Panc1 (cell line): ENCODE measurements at places on chromosomes 5 and 9.

DNA sequence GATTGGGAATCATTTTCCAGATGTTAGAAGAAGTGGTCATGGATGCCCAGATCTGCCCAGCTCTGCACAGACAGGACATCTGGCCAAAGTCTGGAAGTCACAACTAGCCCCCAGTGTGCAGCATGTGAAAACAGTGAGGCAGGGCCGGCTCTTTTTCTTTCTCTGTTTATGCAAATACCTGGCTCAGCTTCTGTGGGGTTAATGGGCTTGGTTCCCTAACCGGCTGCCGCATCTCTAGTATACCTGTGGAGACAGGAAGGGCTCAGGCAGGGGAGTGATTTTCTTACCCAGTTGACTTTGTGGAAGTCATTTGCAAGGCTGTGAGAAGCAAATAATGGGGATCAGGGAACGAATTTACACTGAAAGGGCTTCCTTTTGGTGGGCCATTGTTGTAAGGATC, 254.8 kb upstream of the PANK3 start:
- no peak for DNase-seq

DNA sequence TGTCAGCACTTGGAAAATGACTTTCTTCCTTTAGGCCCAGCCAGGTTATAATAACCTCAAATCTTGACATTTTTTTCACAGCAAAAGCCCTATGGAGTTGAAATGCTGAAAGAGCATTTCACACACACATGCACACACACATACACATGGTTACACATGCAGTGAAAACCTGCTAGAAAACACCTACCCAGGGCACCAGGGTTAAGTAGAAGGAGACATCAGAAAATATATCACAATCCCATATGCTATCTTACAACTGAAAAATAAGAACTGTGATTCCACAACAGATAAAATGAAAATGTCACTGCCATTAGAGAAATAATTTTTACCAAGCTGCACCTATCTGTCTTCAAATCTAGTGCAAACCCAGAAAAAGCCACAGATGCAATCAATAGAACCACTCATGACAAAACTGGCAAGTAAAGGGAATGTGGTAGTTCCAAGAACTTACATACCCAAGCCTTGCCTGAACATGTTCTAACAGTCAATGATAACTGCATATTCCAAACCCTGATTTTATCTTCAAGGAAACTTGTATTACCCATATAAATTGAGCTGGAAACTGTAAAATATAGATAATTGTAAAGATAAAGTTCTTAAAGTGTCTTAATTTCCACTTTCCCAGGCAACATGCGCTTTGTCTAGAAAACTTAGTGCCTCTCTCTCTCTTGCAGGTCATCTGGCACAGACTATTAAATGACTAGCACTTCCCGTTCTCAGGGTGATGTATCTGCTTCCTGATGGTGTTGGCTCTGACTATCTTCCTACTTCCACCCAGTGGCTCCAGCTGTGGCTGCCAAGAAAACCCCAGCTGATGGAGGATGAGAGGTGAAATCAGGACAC, 250.2 kb upstream of the PTGER4 start:
- no peak for DNase-seq

DNA sequence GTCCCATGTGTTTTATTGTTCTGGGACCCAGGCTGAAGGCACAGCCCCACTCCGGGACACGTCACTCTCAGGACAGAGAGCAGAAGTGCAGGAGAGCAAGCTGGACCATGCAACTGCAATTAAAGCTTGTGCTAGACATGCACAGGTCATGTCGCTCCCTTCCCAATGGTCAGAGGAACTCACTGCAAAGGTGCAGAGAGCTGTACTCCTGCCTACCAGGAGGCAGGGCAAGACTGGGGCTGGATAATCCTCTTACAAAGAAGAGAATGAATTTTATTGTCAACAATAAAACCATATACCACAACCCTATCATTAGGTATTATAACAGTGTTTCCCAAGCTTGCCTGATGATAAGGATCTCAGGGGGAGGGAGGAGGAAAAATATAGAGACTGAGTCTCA, 74.0 kb upstream of the NEK6 start:
- no peak for DNase-seq

DNA sequence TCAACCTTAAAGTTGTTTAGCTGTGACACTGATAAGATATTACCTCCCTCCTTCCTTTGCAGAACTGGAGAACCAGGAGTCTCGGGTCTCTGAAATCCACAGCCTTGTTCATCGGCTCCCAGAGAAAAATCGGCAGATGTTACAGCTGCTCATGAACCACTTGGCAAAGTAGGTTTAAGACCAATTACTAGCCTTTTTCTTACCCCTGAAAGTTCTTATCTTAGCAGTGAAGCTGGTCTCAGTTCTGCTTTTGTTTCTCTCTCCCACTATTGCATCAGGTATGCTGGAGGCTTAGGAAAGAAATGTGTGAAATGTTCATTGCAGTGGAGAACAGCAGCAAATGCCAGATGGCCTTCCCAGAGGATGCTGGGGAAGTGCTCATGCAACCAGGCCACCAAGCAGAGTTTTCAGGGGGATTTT, 287.4 kb downstream of the ARHGAP26 start:
- DNase-seq: no peak

- DNase-seq: peak; percentile 58
Measured at GRCh38 chr5:167294882-167295680, 996.4 kb upstream of the WWC1 start.

GRCh38 chr9:33472881-33473615, 676 bp downstream of the NOL6 start:
- DNase-seq: no peak

DNA sequence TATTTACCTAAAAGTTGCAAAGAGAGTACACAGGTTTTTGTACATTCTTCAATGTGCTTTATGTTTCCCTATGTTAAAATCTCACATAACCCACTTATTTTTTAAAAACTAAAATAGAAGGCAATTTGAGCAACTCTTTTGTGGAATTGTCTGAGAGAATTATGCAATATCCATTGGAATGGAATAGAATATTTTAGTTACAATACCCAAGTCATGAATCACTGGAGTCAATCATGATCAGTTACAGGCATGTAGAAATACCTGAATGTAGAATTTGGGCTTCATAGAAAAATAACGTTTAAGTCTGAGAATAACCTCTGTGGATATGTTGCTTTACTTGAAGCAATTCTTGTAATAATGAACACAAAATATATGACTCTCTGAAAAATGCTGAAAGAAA, 143.3 kb downstream of the FGF10 start:
- no peak for DNase-seq

GRCh38 chr5:4737868-4738267, 402.3 kb upstream of the ADAMTS16 start:
- no peak for DNase-seq

- DNase-seq: no peak
Measured at GRCh38 chr5:139849942-139850341, 54.3 kb downstream of the PSD2 start.

DNA sequence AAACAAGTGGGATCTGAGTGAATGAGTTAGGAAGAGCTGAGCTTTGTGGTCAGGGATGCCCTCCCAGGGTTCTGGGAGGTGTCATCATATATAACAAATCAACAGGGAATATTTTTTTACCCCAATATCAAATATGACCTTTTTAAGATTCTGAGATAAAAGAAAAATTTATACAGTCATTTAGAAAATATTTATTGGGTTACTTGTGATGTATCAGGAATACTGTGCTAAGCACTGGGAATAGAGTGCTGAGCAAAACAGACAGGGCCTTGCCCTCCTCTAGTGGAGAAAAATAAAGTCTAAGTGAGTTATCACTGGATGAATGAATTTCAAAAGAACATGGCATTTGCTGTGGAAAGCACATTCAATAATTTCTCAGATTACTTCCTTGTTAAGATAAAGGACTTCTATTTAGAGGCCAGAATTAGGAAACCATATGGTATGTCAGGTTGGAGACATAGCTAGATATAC, 102.9 kb downstream of the BOD1 start:
- no peak for DNase-seq

DNA sequence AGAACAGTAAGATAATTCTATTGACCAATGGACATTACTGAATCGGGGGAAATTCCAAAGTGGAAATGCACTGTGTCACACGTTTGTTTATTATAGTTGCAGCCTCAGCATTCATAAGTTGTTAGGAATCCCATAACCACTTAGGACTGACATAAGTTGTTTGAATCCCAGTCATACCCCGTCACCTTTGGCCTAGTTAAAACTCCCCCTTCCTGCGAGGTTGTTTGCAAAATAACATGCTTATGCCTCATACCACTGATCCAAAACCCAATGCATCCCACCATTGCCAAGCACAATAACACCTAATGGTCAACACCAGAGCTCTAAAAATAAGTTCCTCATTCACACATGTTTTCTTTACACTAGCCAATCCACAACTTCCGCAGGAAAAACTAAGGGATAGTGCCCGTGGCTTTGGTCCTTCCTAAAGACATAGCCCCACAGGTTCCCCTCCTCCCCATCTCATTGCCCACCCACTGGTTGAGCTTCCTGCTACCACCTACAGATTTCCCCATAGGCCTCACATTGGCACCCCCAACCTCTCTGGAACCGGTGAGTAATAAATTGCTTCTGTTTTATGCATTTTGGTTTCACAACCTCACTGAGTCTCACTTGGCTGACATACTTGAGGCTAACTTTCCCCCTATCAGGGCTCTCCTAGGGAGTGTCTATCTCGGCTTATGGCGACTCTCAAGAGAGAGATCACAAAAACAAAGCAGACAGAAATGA, 42.3 kb upstream of the MUSK start:
- DNase-seq: no peak

DNA sequence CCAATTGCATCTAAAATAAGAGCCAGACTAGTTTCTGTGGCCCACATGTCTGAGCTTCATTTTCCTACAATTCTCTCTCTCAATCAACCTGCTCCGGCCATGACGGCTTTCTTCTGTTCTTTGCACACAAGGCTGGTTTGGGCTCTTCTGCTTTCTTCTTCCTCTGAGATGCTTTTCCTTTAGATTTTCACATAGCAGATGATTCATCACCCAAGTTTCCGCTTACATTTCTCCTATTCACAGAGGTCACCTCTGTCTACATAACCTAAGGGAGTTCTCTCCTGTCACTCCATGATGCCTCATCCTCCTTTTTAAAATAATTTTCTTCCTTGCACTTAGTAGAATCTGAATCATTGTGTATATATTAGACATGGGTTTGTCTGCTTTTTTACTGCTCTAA, 334.6 kb upstream of the TUSC1 start:
- DNase-seq: no peak

DNA sequence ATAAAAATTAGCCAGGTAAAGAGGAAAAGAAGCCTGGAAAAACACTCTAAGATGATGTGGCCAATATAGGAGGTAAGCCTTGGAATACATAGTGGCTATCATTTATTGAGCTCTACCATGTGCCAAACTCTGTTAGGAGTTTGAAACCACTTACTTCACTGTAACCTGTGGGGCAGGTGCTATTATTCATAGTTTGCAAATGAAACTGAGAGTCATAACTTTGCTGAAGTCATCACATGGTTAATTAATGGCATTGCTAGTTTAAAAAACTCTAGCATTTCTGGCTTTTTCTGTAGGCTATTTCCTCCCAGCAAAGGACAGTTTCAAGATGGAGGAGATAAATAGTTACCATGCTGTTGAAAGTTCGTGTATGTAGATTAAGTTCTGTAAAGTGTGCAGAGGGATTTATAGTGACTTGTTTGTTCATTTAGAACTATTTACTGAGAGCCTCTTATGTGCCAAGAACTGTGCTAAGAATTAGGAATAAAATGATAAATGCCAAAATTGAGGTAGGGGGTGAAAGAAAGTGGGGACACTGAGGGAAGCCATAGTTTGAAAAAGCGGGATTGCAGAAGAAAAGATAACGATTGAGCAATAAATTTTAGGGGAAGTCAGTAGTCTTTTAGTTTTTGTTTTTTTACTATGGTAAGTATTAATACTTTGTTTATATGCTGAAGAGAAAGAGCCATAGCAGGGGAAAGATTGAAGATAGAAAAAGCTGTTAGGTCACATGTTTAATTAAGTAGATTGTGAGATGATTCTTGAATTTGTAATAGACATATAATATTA, 57.2 kb downstream of the WDR70 start:
- DNase-seq: no peak

- DNase-seq: no peak
Measured at GRCh38 chr5:132060501-132061161, at the start of gene IL3. IL3 (plus strand) TSS chr5:132060655; CDS start chr5:132060707, 52 bp downstream.

DNA sequence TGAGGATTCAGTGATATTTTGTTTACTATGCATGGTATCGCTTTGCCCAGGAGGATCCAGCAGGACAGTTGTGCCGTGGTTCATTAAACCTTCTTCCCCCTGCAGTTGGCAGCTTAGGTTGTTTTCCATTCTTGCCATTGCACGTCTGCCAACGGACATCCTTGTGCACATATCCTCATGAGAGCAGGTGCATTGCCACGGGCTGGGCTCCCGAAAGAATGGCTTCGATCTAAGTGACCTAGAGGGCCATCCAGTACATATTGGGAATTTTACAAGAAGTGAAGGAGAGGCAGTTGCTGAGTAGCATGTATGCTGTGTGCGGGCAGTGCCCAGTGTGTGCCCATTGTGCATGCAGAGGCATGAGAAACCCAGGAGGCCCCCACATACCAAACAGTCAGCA, 22.1 kb downstream of the HRH2 start:
- no peak for DNase-seq

DNA sequence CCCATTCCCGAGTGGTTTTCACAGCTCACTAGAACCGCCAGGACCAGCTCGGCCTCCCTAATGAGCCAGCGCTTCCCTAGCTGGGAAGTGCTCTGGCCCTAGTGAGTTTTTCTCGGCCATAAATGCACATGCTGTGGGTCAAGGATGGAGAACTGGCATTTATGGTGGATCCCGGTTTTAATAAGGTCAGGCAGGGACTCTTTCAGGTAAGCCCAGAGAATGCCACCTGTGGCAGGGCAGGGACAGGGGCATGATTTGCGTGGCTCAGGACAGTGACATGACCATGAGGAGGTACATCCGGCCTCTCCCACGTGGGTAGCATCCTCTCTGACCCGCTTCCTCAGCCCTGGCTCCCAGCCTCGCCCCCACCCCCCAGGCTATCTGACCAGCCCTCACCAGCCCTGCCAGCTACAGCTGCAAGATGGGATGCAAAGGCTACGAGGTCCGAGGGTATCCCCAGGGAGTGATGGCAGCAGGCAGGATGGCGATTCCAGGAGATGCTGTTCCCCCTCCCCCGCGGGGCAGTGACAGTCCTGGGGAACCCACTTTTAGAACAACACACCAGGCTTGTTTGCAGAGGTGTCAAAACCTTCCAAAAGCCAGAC, 60.3 kb upstream of the ADAMTS2 start:
- no peak for DNase-seq

DNA sequence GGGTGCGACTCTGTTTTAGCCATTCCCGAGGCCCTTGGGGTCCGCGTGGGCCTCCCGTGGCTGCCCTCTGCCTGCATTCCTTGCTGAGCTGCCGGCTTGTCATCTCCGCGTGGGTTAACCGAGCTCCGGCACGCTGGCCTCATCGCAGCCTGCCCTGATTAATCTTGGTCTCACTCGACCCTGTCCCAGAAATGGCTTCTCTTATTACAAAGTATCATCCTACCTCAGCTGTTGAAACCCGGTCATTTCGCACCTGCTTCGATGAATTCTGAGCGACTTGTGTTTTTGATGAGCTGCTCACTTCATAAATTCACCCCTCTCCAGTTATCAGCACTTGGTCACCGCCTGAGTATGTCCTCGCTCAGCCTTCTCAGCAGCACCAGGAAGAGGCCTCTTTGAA, 123.5 kb upstream of the EGFLAM start:
- no peak for DNase-seq

- no peak for DNase-seq
Measured at GRCh38 chr5:60820593-60821487, 23.2 kb downstream of the ELOVL7 start.
